ENCODE measurements at places on chromosomes 3 and 15.

- DNase-seq, result no peak
Measured at GRCh38 chr3:33380653-33381052, 59.6 kb downstream of the UBP1 start.

DNA sequence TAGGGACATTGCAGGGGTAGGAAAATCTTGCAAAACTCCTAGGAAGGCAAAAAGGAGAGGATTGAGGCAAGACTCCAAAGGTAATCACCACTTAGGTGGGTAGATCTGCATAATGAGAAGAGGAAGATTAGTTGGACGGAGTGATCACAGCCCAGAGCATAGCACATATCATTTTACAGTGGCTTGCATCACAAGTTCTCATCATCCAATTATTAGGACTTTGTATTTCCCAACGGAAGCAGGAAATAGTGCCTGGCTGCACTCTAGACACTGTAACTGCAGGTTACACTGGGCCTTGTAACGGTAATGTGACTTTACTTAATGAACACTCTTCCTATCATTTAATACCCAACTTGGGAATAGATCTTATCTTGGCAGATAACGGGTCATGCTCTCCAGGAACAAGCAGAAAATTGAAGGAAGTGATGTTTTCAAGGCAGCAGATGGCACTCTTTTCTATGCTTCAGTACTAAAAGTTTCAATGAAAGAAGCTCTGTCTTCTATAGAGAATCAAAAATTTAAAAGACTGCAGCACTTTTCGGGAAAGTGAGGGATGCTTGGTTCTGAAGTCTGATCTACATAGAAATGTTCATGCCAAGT, 101.9 kb upstream of the KCNMB2 start:
- no peak for DNase-seq

- no peak for DNase-seq
Measured at GRCh38 chr15:91915576-91915975, 62.1 kb downstream of the SLCO3A1 start.

- DNase-seq, result no peak
Measured at GRCh38 chr15:65740148-65740547, 51.9 kb downstream of the DENND4A start.
